Stimulated activated CD4-positive, alpha-beta T cell treated with anti-CD3 and anti-CD28 coated beads, Interleukin-15, amount 100 ng/mL, for 48 hours (primary cell): ENCODE measurements at places on chromosomes 12 and 14.

DNA sequence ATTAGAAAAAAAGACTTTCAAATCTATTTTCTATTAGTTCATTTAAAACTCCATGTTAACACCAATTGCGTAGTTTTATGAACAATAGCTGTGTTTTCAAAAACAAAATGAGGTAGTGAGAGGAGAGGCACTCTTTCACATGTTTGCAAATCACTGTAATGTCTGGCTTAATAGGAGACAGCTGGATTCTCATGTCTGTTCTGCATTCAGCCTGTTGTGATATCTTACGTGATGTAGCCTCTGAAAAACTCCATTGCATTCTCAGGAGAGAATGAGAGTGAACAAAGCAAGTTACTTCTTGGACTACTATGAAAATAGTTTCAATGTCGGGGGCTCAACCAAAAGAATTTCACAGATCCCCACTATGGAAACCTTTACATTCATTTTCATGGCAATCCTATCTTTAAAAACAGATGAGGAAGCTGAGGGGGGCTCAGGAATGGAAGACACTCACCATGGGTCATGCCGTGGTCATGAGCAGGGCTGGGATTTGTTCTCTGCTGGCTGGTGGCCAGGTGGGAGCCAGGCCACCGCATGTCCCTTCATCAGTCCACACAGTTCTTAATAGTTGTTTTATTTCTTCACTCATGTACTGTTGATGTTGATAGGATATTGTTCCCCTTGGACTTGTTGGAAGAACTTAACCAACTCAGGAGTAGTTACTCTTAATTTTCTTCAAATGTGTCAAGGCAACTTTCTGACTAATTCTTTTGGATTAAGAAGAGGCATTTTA lies 346.2 kb upstream of the FAR2 start:
- DNase-seq = no peak

DNA sequence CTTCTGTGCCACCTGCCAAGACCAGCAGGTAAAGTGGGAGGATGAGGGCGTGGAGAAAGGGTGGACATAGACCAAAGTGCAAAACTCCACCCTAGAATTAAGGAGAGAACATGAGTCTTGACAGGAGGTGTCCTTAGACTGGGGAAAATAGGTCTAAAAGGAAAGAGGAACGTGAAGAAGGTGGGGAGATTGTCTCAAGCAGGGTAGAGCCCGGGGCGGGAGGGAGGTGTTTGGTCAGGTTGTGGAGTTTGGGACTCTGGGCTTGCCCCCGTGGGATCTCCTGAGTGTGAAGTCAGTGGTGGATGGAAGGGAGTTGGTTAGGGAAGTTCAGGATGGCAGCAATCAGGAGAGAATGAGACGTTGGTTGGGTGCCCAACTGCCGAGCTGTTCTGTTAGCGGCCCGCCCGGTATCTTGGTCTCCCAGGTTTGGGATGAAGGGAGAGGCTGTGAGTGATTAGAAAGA lies 386 bp downstream of the DGKA start:
- DNase-seq = no peak

DNA sequence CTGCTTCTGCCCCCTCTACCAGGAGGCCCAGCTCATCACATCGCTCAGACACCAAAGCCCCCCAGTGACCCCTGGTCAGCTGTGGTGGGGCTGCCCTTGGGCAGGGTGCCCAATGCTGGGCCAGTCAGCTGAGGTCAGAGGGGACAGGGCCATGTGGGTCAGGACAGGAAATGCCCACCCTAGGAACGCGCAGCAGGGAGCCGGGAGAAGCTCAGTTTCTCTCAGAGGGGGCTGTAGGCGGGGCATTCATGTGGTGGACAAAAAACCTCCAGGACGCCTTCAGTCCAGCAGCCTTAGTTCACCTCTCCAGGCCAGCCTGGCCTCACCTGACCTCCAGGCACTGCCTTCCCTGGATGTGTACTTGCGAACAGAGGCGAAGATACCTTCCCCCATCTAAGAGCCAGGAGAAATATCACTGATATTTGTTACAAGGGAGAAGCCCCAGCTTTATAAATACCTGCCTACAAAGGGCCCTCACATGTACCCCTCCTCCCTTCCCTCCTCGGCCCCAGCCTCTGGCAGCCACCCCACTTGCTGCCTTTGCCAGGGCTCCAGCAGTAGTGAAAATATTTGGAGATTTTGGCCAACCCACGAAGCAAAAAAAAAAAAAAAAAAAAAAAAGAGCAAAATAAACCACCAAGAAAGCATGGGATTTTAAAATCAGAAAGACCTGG lies 41.9 kb upstream of the PLEKHG6 start:
- DNase-seq = no peak

DNA sequence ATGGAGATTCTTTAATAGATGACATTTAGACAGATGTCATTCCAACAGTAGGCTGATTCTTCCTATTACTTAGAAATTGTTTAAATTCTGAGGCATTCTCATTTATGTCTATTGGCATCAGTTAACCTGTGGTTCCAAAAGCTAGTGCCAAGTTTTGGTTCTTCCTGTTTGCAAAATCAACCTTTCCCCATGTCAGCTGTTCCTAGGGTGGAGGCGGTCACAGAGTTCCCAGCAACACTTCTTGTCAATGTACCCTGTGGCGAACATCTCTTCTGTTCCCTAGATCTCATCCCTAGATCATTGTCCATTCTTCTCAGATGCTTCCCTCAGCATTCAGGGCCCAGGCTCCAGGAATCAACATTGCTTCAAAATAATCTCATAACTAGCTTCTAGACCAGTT lies 140.9 kb downstream of the PHLDA1 start:
- no peak for DNase-seq

DNA sequence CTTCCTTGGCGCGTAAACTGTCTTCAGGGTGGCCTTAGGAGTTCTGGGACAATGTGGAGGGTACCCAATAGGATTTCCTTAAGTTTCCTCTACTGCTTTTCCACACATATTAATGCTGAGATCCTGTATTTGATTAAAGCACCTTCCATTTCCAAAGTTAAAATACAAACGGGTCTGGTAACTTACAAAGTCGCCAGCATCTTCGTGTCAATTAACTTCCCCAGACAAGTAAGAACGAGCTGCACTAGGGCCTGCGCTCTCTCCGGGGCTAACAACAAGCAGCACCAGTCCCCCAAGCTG lies 130.9 kb downstream of the NDUFA12 start:
- DNase-seq = no peak

- DNase-seq = no peak
These were observed 132.2 kb downstream of the ANO4 start for GRCh38 chr12:100926669-100927248.
